NCI-H2171 (cell line): ENCODE measurements at places on chromosomes 2 and 18.

DNA sequence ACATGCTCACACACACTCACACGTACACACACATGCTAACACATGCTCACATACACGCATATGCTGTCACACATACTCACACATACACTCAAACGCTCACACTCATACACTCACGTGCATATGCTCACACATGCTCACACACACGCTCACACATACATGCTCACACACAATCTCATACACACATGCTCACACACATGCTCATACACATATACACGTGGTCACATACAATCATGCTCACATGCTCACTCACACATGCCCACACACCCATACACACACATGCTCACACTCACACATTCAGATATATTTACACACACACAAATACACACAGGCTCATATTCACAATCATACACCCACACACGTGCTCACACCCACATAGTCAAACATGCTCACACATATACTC, 17.5 kb upstream of the SALL3 start:
- DNase-seq: no peak

GRCh38 chr18:58762781-58763171, 91.5 kb downstream of the MALT1 start:
- DNase-seq: no peak

- DNase-seq: peak; percentile 75
These were observed 852 bp upstream of the KCNH7 start for GRCh38 chr2:162839419-162839818.

DNA sequence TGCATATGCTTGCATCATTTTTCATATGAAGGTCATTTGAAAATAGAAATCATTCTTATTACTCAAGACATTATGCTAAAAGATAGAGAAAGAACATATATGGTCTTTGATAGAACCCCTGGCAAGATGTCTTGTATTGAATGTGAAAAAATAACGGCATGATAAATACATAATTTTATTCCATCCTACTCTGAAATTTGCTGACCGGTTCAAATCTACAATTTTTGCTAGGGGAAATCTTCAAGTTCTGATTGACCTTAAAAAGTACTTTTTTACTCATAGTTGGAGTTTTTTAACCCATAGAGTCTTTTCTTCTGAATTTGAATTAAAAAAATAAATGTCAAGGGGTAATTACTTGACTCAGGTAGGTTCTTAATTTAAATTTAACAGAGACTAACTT, 920.8 kb downstream of the ERBB4 start:
- DNase-seq: no peak

- DNase-seq: no peak
These were observed 2.3 kb upstream of the PLEKHH2 start for GRCh38 chr2:43634604-43635306.
